ENCODE measurements at places on chromosomes 3 and 15.

- DNase-seq: no peak
These were observed 703.1 kb upstream of the CFAP20DC start for GRCh38 chr3:59752925-59753324.

- no peak for DNase-seq
These were observed 12.8 kb downstream of the PPCDC start for GRCh38 chr15:75036212-75036616.

DNA sequence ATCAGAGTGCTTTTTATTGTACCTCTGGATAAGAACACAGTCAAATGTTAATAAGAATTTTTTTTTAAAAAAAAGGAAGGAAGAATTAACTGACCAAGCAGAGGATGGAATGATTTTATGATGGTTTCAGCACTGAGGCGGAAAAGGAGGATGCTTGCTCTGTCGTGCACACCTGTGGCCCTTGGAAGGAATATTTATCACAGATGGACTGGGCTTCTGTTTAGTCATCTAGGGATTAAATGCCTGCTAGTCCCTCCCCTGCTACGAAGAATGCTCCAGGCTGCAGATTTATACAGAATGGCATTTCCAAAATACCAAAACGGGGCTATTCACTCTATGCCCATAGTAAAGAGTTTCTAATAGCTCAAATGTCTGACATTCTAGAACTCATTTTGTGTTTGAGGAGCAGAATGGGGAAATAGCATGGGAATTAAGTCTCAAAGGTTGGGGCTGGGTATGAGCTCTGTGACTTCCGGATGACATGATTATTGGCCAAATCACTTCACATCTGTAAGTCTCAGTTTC is 92.8 kb upstream of the BCL6 start:
- no peak for DNase-seq

GRCh38 chr3:25235466-25235865 is 192.6 kb upstream of the RARB start:
- DNase-seq: no peak

DNA sequence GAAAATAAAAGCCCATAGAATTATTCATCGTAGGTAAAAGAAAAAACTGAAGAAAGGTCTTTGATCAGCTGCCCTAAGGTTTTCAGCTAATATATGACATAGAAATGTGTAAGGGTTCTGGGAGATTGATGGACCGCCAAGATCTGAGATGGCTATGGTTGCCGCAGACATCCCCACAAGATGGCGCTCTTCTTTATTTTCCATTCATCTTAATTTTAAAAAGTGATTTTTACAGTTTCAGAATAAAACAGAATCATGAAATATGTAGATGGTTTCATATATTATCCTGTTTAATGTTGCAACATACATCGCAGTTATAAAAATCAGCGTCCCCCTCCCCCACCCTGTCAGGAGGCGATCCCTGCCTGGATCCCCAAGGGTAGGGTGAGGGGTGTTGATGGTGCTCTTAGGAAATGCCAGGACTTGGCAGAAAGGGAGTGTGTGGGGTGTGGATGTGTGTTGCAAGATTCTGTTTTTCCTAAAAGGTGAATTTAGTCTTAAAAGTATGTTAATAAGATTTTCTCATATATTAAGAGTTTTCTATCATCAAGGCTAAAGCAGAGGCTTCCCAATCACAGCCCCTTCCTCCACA is 68.8 kb downstream of the ANXA2 start:
- DNase-seq: no peak

DNA sequence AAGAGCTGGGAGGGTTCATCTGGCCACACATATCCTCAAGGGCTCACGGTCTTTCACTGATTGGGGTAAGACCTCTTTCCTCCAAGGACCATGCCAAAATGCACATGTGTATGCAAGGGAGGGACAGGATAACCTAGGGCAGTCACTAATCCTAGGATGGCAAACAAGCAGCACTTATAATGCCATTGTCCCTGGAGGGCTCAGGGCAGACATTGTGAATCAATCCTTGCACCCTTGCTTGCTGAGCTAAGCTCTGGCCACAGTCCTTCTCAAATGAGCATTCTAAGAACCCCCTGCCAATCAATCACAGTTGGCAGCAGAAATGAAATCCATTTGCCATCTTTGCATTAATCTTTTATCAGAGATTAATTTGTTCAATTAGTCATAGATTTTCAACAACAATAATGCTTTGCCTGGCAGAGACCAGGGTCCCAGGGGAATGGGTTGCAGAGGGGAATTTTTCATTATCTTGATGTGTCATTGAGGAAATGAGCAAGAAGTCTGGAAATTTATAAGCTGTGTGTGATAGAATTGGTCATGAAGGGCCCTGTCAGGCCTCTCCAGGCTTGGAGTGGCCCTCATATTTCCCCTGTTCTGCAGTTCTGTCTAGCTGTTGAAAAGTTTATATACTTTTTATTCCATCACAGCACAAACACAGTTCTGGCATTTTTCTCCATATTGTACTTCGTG is 57.2 kb upstream of the KY start:
- no peak for DNase-seq
